ENCODE measurements at places on chromosomes 1 and 21.

DNA sequence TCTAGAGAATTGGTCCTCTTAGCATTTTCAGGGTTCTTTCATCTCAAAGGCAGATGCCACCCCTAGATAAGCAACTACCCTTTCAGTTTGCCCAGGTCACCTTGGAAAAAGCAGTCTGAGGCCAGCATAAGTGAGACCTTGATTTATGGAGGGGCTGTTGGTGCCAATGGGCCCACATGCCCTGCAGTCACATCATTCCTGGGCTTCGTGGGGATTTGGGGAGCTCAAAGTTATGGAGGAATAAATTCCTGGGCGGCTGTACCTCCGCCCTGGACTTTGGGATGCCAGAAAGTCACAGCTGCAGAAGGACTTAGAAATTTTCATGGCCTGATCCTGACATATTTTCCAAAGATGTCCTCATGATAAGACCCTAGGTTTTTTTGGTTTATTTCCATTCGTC is 2.7 kb upstream of the SDHB start:
- DNase-seq = no peak

- no peak for DNase-seq
Measured at GRCh38 chr1:17212009-17212408, 7.1 kb downstream of the PADI1 start.

DNA sequence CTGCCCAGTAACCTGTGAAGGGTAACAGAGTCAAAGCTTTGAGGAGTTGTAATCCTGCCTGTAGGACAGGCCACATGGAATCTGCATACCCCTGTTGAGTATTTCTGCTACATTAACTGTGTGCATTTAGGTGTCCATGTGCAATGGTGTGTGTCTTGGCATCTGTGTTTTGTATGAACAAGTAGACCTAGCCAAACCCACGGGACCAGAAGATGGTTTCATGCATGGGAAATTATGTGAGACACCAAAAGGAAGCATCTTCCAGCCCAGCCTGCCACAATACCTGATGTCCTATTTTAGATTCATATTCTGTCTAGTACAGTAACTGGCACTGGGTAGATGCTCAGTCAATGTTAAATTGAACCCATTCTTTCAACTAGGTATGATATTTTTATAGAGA is 70.8 kb upstream of the KCND3 start:
- DNase-seq = no peak

GRCh38 chr21:29105218-29105617 is 25.2 kb upstream of the MAP3K7CL start:
- DNase-seq = no peak

DNA sequence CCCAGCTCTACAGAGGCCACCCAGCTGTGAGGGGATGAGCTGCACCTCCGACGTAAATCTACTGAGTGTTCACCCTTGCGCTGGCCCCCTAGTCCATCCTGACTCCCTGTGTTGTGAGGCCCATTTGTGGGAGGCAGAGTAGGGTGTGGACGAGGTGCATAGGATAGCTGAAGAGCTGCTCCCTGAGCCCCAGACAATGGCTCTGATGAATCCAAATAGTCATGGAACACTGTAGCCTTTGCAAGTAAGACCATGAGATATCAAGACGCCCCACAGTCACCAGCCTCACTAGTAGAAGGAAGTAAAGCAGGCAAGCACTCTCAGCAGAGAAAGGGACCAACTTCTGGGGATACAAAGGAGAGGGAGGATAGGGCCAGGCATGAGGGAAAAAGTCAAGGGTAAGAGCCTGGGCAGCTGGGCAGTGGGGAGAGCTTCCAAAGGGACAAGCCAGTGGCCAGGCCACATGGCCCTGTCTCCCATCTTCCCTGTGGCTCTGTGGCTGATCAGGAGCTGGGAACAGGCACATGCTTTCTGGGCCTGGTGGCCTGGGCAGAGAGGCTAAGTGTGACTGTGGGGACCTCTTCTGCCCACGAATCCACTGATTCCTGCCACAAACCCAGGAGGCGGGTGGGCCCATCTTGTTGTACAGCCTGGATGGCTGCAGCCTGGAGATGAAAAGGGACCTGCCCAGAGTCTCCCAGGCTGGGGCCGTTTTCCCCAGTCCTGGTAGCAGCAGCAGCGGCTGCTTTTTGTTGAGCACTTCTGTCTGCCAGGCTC is 55.5 kb upstream of the EPS8L3 start:
- DNase-seq = no peak

- peak; percentile 83 for DNase-seq
Measured at GRCh38 chr1:118151312-118151937, 33.6 kb downstream of the SPAG17 start.

- DNase-seq = no peak
Measured at GRCh38 chr1:220956501-220957232, 77.4 kb downstream of the HLX start.

GRCh38 chr1:90919900-90920299 is 101.9 kb downstream of the ZNF644 start:
- no peak for DNase-seq
